CD8-positive, alpha-beta memory T cell (primary cell): ENCODE measurements at places on chromosomes 4 and X. TPM values are rescaled to one million over a fixed set of nuclear protein-coding genes. Genes with fewer than 3 reads are reported as not detected.

Gene SYTL4
- not detected for polyA plus RNA-seq

Gene SUPT20HL2
- polyA plus RNA-seq = not detected

Gene SCOC
- 35.4 TPM for polyA plus RNA-seq

Gene IL1RAPL1
- polyA plus RNA-seq = not detected

Gene NSG1
- 49.8 TPM for polyA plus RNA-seq

Gene POU3F4
- not detected for polyA plus RNA-seq

- no peak overlapping the region for H3K27ac ChIP-seq
- H3K4me3 ChIP-seq = no peak overlapping the region
- no peaks in the 10 kb centered on the region for H3K4me1 ChIP-seq
- DNase-seq = no peak
Observed at GRCh38 chr4:7546809-7547367, 112.2 kb upstream of the PSAPL1 start.

DNA sequence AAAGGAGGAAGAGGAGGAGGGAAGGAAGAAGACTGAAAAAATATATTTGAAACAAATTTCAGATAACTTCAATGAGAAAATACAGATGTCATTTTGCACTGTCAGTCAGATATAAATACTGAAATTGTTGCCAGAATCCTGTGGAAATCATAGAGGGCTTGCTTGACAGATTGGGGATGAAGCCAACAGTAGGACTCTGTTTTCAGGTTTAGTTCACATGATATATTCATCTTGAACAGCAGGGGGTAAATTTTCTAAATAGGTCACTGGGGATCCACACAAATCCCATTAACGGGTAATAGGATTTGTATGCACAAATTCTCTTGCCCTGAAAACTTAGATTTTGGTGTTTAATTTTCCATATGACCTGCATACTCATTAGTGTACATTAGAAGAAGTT lies 103.3 kb upstream of the PCDH18 start:
- H3K27me3 ChIP-seq = no peaks in the 10 kb centered on the region
- no peaks in the 10 kb centered on the region for H3K36me3 ChIP-seq
- no peaks in the 10 kb centered on the region for H3K4me1 ChIP-seq
- no peak overlapping the region for H3K4me3 ChIP-seq
- H3K27ac ChIP-seq = no peak overlapping the region

GRCh38 chrX:153471663-153472280 lies 1.4 kb upstream of the HAUS7 start:
- no peak overlapping the region for H3K27ac ChIP-seq
- no peaks in the 10 kb centered on the region for H3K27me3 ChIP-seq
- no peak for DNase-seq
- no peaks in the 10 kb centered on the region for H3K36me3 ChIP-seq

- no peaks in the 10 kb centered on the region for H3K36me3 ChIP-seq
- H3K4me3 ChIP-seq = no peak overlapping the region
- H3K27me3 ChIP-seq = no peaks in the 10 kb centered on the region
- no peak overlapping the region for H3K27ac ChIP-seq
- no peaks in the 10 kb centered on the region for H3K4me1 ChIP-seq
Observed at GRCh38 chr4:94621491-94622080, 136.2 kb upstream of the BMPR1B start.

- H3K4me1 ChIP-seq = no peaks in the 10 kb centered on the region
- H3K27me3 ChIP-seq = no peaks in the 10 kb centered on the region
Observed at GRCh38 chr4:28227764-28228163, 1367.1 kb downstream of the STIM2 start.

GRCh38 chr4:89303177-89303576 lies 4.4 kb downstream of the GPRIN3 start:
- DNase-seq = peak; percentile 85
- no peaks in the 10 kb centered on the region for H3K36me3 ChIP-seq

DNA sequence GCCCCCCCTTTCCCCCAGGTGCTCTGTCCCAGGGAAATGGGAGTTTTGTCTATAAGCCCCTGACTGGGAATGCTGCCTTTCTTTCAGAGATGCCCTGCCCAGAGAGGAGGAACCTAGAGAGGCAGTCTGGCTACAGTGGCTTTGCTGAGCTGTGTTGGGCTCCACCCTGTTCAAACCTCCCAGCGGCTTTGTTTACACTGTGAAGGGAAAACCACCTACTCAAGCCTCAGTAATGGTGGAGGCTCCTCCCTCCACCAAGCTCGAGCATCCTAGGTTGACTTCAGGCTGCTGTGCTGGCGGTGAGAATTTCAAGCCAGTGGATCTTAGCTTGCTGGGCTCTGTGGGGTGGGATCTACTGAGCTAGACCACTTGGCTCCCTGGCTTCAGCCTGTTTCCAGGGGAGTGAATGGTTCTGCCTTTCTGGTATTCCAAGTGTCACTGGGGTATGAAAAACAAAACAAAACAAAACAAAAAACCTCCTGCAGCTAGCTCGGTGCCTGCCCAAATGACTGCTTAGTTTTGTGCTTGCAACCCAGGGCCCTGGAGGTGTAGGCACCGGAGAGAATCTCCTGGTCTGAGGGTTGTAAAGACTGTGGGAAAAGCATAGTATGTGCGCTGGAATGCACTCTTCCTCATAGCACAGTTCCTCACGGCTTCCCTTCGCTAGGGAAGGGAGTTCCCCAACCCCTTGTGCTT lies 41.7 kb downstream of the ITM2A start:
- no peaks in the 10 kb centered on the region for H3K36me3 ChIP-seq
- no peaks in the 10 kb centered on the region for H3K4me1 ChIP-seq
- no peak overlapping the region for H3K27ac ChIP-seq

GRCh38 chrX:39952989-39953388 lies 144.8 kb downstream of the BCOR start:
- H3K4me3 ChIP-seq = no peak overlapping the region
- no peaks in the 10 kb centered on the region for H3K27me3 ChIP-seq
- no peak for DNase-seq

DNA sequence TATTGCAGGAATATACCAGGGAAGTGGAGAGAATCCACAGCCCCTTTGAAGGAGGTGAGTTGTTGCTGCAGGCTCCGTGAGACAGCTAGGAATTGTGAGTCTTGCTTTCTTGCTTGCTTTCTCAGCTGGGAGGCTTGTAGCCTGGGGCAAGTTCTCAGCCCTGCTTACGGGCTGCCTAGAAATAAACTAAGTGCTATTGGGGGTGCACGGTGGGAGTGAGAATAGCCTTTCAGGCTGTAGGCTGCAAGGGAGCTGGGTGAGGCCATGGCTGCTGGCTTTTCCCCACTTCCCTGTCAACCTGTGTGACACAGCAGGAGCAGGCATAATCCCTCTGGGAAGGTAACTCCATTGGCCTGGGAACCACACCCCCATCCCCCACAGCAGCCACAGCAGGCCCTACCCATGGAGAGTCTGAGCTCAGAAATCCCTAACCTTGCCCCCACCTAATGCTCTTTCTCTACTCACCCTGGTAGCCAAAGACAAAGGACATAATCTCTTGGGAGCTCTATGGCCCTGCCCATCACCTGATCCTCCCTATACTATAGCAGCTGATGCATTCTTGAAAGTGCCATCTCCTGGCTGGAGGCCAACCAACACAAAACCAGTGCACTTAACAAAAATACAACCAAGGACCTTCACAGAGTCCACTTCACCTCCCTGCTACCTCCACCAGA lies 113.0 kb downstream of the MMRN1 start:
- no peak overlapping the region for H3K4me3 ChIP-seq
- H3K27me3 ChIP-seq = no peaks in the 10 kb centered on the region
- H3K36me3 ChIP-seq = no peaks in the 10 kb centered on the region

GRCh38 chrX:69287095-69287494 lies 121.8 kb upstream of the PJA1 start:
- H3K36me3 ChIP-seq = no peaks in the 10 kb centered on the region
- no peaks in the 10 kb centered on the region for H3K27me3 ChIP-seq
- H3K4me3 ChIP-seq = no peak overlapping the region
- no peak for DNase-seq
- H3K27ac ChIP-seq = no peak overlapping the region
- no peaks in the 10 kb centered on the region for H3K4me1 ChIP-seq

GRCh38 chr4:40984051-40984450 lies 230.3 kb downstream of the APBB2 start:
- no peaks in the 10 kb centered on the region for H3K4me1 ChIP-seq
- no peak for DNase-seq
- H3K27ac ChIP-seq = no peak overlapping the region
- H3K27me3 ChIP-seq = no peaks in the 10 kb centered on the region
- H3K4me3 ChIP-seq = no peak overlapping the region

DNA sequence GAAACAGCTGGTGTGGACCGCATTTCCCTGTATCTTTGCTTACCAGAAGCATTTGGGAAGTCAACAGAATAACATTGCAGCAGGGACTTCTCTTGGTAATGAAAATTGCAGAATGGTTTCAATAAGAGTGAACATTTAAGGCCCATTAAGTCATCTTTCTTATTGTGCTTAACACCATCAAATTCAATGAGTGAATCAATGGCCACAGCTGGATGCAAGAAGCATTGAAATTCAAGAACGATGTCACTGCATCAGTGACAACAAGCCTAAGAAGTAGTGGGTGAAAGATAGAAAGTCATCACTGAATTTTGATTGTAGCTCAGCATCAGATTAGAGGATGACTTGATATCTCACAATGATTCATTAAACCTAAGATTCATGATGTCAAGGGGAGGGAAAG lies 93.9 kb upstream of the GPM6A start:
- no peak for DNase-seq
- H3K36me3 ChIP-seq = no peaks in the 10 kb centered on the region
- H3K27ac ChIP-seq = no peak overlapping the region
- H3K4me1 ChIP-seq = no peaks in the 10 kb centered on the region

GRCh38 chr4:74021601-74022000 lies 16.9 kb downstream of the CXCL3 start:
- H3K27me3 ChIP-seq = no peaks in the 10 kb centered on the region
- no peak overlapping the region for H3K4me3 ChIP-seq
- no peak overlapping the region for H3K27ac ChIP-seq
- no peaks in the 10 kb centered on the region for H3K36me3 ChIP-seq

DNA sequence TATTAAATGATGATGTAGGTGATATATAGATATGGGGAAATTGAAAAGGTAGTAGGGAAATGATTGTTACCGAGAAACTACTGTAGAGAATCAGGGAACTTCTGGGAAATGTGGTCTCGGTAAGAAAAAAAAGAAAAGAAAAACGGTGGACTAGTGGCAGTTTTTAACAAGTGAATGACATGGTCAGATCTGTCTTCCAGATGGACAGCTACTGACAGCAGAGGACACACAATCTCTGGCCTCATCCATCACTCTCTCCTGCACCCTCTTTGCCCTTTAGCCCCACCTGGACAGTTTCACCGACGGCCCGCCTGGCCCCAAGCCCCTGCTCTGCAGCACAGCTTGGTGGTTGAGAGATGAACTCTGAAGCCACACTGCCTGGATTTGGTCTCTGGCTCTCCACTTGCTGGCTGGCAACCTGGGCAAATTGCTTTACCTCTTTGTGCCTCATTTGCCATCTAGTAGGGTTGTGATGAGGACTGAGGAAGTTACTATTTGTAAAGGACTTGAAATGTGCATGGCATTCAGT lies 23.4 kb downstream of the RBM47 start:
- no peaks in the 10 kb centered on the region for H3K36me3 ChIP-seq
- no peak overlapping the region for H3K4me3 ChIP-seq
- no peak overlapping the region for H3K27ac ChIP-seq
- no peaks in the 10 kb centered on the region for H3K27me3 ChIP-seq
- no peak for DNase-seq
- H3K4me1 ChIP-seq = no peaks in the 10 kb centered on the region

- no peak overlapping the region for H3K27ac ChIP-seq
- H3K27me3 ChIP-seq = no peaks in the 10 kb centered on the region
- no peaks in the 10 kb centered on the region for H3K36me3 ChIP-seq
- no peaks in the 10 kb centered on the region for H3K4me1 ChIP-seq
Observed at GRCh38 chrX:641671-642435, 11.3 kb downstream of the SHOX start.

DNA sequence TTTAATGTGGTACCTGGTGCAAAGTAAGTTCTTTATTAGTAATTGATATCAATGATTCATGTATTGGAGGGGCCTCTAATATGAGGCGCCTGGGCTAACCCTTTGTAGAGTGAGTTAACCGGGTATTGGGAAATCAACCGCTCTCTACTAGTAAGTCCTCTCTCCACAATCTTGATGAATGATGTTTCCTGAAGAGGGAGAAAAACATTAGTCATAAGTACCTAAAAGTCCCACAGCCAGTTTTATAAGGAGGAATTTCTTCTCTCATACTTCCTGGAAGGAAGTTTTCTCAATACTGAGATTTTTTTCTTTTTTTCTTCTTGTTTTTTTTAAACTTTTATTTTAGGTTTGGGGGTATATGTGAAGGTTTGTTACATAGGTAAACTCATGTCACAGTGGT lies 62.3 kb downstream of the AGTR2 start:
- no peaks in the 10 kb centered on the region for H3K36me3 ChIP-seq
- no peaks in the 10 kb centered on the region for H3K27me3 ChIP-seq
- DNase-seq = no peak
- H3K27ac ChIP-seq = no peak overlapping the region

- peaks cover 4% of the 10 kb centered on the region for H3K36me3 ChIP-seq
- H3K27ac ChIP-seq = no peak overlapping the region
- no peaks in the 10 kb centered on the region for H3K4me1 ChIP-seq
- H3K4me3 ChIP-seq = no peak overlapping the region
- no peak for DNase-seq
Observed at GRCh38 chr4:48710446-48711209, 69.5 kb downstream of the FRYL start.
